A172 (cell line): ENCODE measurements at places on chromosomes 7 and 10. TPM values are rescaled to one million over a fixed set of nuclear protein-coding genes. Genes with fewer than 3 reads are reported as not detected.

The ZNF862 gene
- total RNA-seq: 3.7 and 5.1 TPM in 2 replicates

The PLCE1 gene
- total RNA-seq: 0.22 and 0.89 TPM in 2 replicates

The OPN1SW gene
- total RNA-seq: not detected in 2 replicates

The CYP2C18 gene
- not detected in 2 replicates for total RNA-seq

The SHH gene
- total RNA-seq: 0.03 and 0.12 TPM in 2 replicates
